Neuronal stem cell (in vitro differentiated cells): ENCODE measurements at places on chromosomes 11 and 22.

DNA sequence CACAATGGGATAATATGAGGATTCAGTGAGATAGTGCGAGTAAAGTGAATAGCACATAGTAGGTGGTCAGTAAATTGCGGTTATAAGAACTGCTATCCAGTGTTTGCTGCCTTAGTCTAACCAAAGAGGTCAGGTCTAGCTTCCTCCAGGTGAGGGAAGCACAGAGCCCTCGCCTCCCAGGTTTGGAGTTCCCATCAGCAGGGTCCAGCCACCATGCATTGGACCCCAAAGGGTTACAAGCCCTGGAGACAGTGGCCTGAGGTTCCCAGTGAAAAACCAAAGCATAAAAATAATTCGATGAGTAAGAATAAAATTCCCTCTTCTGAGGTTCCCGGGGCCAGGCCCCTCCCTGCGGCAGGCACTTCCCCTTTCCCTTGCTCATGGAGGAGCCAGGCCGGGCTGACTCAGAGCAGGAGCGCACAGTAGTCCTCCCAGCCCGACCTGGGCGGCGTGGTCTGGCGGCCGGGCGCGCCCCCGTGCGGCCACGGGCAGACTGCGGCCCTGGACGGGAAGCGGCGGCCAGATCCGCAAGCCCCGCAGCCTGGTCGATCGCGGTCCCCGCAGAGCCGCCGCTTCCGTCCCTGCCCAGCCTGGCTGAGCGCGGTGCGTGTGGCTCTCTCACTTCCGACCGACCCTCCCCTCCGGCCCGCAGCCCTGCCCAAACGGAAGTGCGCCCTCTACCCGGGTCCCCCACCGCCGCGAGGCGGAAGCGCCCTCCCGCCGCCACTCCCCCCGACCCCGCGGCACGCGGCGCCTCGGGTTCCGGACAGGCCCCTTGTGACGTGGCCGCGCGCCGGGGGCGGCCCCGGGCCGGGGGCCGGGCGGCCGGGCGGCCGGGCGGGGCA lies at the start of gene SLC39A13:
Gene SLC39A13 (plus strand): TSS at position 845 of the 845 bp plus-strand sequence. CDS start 1,505 bp downstream, outside the sequence.
- peak; percentile 93 for DNase-seq

DNA sequence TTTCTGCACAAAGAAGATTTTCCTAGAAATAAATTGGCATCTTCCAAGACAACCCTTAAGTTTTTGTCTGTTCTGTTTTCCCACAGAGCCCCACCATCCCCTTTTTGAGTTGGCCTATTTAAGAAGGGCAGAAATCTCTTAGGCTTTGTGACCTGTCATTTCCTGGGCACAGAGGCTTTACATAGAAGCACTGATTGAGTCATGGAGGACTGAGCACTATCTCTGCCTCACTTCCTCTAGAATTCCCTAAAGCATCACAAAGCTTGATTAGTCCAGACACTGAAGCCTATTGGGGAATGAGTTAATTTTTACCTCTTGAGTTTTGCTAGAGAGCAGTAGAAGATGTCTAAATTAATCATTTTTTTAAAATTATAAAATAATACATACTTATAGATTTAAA lies 25.4 kb downstream of the TRIM44 start:
- no peak for DNase-seq

GRCh38 chr11:96098511-96099241 lies 174.8 kb upstream of the MTMR2 start:
- no peak for DNase-seq

DNA sequence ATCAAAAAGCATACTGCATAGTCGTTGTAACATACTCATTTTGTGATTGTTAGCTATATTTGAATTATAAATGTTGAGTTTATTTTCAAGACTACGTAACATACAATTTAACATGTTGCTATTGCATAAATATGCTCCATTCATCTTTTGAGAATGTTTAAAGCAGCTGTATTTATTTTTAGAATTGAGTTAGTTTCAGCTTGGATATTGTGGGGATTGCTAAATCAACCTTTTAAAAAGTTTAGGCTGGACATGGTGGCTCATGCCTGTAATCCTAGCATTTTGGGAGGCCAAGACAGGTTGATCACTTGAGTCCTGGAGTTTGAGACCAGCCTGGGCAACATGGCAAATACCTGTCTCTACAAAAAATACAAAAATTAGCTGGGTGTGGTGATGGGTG lies 288.1 kb downstream of the DYNC2H1 start:
- no peak for DNase-seq

DNA sequence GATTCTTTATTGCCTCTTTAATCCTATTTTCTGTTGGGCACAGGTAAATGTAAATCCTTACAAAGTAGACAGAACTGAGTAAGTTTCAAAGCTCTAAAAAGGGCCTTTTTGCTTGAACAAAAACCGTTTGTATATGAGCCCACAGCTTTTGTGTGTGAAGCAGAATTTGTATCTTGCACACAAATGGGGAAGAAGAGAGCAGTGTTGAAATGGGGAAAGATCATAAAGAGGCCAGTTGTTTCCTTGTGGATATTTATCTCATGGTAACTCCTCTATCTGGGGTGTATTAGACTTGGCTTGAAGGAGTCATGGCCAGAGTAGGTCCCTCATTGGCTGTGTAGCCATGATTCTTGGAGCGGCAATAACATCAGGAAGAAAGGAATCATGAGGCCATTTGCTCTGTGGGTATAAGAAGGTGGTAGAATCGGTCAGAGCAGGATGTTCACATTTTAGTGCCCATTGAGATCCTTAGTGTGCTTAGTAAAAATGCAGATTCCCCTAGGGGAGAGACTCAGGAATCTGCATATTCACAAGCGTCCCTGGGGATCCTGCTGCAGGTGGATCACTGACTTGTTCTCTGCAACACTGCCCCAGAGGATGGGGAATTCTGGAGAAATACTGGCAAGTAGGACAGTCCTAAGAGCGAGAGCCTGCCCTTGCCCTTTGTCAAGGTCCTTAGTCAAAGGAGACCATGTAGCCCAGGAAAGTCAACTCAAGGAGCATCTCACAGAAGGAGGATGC lies 126.5 kb downstream of the LDLRAD3 start:
- DNase-seq = no peak

DNA sequence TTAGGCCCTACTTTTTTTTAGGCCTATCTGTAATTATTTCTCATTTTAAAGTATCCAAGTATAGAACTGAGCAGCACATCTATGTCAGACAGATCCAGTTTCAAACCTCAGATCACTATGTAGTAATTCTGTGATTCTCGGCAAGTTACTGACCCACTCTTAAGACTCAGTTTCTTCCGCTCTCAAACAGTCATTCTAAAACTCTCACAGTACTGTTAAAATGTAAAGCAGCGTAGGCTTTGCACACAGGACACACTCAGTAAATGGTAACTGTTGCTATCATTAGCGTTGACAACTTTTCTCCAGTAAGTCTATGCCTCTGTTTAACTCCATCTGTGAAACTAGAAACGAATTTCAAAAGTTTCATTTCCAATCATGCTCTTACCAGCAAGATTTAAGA lies 277.1 kb downstream of the TTC28 start:
- DNase-seq = no peak

DNA sequence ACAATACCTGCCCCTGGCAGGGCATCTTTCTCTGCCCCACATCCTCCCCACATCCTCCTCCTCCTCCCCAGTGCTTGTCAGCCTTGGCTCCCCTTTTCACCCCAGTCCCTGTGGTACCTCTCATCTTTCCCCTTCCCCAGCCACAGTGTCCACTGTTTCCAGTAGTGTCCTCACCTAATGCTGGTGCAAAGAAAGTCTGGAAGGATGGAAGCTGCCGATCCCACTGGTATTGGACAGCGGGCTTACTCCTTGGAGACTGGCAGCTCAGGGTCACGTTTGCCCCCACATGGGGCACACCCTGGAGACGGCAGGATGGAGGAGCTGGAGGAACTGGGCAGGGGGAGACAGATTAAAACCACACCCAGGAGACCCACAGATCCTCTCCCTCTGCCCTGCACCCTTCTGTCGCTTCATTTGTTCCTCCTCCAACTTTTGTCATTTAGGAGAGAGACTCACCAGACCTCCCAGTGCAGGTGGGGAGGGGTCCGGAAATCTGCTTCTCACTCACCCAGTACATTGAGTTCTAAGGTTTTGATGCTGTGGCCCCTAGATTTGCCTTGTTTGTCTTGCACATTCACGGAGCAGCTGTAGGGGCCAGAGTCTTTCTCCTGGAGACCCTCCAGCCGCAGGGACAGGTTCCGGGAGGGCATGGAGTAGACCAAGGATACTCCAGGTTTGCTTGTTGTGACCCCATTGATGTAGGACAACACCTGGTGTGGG lies 4.1 kb upstream of the VSIG2 start:
- DNase-seq = no peak

- DNase-seq = no peak
These were observed 93.2 kb downstream of the RELT start for GRCh38 chr11:73469401-73469800.

DNA sequence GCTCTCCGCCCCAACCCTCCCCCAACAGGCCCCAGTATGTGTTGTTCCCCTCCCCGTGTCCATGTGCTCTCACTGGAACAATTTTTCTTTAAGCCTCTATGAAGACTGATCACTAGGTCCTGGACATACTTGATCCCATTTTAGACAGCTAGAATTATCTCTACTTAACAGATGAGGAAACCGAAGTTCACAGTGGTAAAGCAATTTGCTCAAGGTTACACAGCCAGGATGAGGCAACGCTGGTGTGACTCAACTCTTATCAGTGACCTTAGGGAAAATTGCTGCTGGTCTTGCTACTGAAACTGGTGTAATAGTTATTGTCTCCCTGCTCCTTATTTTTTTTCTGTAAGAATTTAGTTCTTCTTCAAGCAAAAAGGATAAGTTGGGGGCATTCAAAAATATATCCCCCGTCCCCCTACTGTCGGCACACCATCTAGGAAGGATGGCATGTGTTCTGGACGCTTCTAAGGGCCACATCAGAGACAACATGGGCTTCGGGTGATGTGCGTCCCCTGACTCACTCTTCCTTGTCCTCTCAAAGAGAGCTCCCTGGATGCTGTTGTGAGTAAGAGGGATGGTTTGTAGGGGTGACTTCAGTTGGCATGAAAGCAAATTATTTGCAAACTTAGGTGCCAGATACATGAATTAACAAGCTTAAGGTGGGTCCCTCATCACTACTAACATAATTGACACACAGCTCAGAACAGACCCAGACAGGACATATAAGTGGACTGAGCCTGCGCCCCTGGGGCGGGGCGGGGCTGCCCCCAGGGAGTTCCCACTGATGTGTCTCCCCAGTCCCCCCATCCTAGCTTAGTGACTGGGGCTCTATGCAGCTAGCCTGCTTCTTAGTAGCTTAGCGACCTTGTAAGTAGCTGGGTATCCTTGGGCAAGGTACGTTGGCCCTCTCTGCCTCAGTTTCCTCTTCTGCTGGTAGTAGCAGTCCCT lies 23.6 kb upstream of the ALX4 start:
- no peak for DNase-seq

DNA sequence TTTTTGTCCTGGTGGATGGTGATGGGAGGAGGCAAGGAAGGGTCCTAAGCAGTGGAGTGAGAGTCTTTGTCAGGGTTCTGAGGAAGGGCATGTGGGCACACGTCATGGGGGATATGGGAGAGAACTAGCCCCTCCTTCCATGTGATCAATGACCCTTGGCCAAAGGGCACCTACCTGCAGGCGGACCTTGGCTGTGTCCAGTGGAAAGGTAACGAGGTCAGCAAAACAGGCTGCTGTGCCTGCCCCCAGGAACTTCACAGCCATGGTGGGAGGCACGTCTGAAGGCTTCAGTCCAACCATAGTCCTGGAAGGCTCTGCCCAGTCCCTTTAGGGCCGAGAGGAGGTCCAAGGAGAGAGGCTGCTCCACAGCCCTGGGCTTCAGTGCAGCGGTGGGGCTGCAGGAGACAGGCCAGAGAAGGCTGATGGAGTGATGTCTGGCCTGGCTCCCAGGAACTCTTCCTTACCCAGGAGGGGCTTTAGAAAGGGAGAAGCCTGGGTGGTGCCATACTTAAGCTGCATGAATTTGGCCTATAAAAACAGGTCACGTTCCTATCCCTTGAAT lies 2.1 kb downstream of the UCP3 start:
- no peak for DNase-seq

DNA sequence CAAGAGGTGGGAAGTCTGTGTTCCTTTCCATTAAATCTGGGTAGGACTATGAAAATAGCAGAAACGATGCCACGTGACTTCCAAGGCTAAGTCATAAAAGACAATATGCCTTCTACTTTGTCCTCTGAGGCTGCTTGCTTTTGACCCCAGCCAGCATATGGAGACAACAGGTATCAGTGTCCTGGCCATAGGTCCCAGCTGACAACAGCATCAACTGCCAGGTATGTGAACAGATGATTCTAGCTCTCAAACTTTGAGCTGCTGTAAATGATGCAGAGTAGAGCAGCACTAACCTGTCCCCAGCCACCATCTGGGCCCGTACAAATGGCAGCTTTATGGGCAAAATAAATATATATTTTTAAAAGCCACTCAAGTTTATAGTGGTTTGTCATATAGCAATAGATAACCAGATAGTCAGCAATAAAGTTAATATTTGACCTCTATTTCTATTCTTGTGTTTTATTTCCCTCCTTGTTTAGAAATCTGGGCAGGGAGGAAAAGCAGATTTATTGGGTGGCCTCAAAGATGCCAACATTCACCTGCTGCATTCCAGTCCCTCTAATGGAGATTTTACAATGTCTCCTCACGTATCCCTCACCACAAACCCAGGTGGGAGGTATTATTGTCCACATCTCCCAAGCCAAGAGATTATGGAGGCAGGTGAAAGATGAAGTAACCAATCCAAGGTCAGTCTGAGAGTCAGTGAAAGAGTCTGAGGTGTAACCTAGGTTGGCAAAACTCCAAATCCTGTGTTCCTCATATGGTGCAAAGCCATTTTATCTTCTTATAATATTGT lies 209.6 kb upstream of the LARGE1 start:
- DNase-seq = no peak

DNA sequence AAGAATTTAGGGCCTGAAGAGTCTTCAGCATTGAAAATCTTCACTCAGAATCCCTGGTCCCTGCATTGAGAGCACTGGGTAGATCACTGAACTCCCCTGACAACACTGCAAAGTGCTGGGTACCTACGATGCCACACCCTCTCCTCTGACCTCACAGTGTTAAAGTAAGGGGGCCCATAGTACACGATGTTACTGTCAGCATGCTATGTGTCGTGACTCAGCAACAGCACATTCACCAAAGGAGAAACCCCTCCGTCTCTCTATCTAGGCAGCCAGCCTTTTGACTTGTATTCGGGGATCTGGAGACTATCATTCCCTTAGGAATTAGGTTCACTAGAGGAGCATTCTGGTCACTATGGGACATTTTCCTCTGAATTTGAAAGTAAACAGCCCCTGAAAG lies 67.4 kb upstream of the PITPNB start:
- DNase-seq = no peak

GRCh38 chr11:70818351-70818750 lies 420.0 kb downstream of the CTTN start:
- DNase-seq = no peak

- no peak for DNase-seq
These were observed 64.6 kb downstream of the ARHGEF12 start for GRCh38 chr11:120400564-120401364.
